Stimulated activated CD4-positive, alpha-beta T cell treated with anti-CD3 and anti-CD28 coated beads, TNF-alpha, amount 100 ng/mL, for 24 hours (primary cell): ENCODE measurements at places on chromosomes 13 and 19.

DNA sequence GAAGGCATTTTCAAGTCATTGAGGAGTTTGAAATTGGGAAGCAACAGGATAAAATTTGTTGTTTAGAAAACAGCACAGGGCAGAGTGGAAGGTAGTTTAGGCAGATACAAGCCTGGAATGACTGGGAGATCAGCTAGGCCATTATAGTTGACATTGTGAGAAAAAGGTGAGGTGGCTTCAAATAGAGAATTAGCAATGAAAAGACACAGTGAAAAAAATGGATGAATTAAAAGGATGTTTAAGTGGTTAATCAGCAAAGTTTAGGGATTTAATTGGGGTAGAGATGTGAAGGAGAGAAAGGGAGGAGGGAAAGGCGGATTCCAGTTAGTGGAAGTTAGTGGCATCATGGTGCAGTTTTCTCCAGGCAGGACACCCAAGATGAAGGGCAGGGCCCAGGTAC is 570.5 kb upstream of the GPC6 start:
- DNase-seq: no peak

DNA sequence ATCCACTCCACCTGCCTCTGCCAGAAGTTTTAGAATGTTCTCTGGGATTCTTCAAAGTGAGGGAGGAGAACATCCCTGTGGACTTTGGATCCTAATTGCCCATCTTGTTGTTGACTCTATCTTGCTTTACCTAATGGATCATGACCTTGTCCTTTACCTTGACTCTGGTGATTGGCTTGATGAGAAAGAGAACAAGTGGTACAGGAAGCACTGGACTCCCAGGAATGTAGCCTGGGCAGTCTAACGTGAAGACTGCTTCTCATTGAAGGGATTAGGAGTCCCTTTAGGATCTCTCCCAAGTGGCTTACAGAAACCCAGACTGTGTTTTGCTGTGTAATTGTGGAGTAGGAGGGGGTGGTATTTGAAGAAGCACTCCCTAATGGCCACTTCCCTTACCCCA is 63.9 kb downstream of the SLC10A2 start:
- no peak for DNase-seq

GRCh38 chr19:46718157-46718933 is 1.4 kb upstream of the PRKD2 start:
- DNase-seq: no peak

DNA sequence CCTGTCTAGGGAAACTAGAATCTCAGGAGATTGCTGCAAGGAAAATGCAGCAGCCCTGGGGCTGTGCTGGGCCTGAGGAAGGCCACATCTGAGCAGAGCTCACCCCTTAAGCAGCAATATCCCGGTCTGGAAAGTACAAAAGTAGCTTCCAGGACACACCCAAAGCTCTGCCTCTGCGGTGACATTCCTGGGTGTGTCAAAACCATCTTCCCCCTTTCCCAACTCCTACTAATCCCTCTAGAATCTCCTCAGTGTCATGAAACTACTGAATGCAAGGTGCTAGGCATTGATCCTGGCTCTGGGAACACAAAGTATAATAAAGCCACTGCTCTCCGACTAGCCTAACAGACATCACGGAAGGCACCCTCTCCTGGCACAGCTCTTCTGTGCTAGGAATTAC is 5.0 kb downstream of the PBX4 start:
- no peak for DNase-seq

- DNase-seq: no peak
Observed at GRCh38 chr13:99379856-99380801, 72.9 kb upstream of the GPR183 start.

- no peak for DNase-seq
Observed at GRCh38 chr13:110676595-110677587, 29.0 kb downstream of the CARS2 start.

- DNase-seq: no peak
Observed at GRCh38 chr13:113855931-113856715, 7.8 kb downstream of the GAS6 start.

DNA sequence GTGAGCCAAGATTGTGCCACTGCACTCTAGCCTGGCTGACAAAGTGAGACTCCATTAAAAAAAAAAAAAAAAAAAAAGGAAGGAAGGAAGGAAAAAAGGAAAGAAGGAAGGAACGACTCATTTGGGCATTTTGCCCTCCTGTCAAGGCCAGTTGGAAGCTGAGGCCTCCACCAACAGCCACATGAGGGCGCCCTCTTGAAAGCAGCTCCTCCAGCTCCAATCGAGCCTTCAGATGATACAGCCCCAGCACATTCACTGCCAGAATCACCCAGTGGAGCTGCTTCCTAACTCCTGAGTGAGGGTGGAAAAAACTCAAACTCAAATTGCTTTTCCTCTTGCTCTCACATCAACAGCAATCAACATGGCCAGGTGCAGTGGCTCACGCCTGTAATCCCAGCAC is 40.9 kb downstream of the GNG7 start:
- DNase-seq: no peak

DNA sequence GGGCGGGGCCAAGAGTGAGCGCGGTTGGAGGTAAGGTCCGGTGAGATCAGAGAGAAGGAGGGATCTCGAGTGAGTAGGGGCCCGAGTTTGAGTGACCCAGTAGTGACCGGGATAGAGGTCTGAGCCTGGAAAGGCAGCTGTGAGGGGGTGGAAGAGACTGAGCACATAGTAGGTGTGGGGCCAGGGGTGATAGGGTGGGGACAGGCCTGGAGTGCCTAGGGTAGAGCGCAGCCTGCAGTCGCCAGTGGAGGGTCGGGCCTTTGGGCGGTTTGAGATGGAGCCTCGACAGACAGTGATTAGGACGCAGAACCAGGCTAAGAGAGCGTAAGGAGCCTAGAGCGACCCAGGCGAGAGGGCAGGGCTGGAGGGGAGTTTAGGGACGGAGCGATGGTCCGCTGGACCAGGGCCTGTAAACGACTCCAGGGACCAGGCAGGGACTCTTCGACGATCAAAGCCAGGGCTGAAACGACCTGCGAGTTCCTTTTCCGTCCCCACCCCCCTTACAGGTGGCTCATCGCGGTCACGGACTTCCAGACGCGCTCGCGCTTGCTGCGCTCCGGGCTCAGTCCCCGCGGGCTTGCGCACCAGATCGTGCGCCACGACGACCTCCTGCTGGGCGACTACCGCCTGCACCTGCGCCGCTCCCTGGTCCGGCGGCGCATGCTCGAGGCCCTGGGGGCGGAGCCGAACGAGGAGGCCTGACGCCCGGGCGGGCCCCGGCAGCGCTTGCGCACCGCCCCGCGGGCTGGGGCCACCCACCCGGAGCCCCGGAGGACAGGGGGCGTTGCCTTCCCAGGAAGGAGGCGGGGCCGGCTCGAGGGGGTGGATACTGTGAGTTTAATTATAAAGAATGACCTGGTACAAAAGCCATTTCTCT is 9.4 kb downstream of the C19orf81 start:
- DNase-seq: peak; percentile 71

GRCh38 chr19:18070181-18070580 is 16.6 kb downstream of the IL12RB1 start:
- no peak for DNase-seq

DNA sequence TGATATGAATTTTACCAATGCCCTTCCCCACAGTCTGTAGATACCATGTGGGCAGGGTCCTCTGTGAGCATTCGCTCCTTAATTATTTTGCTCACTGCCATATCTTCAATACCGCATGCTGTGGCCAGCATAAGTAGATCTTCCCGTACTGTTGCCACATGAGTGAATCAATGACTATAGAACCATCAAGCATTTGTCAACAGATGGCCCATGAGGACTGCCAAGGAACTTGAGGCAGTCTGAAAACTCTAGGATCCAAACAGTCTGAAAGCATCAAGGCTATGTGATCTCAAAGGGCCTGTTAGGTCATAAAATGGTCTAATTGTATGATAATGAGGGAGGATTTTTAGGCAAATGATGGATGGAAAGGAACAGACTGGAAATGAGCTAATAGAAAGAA is 27.4 kb upstream of the GPR12 start:
- no peak for DNase-seq

DNA sequence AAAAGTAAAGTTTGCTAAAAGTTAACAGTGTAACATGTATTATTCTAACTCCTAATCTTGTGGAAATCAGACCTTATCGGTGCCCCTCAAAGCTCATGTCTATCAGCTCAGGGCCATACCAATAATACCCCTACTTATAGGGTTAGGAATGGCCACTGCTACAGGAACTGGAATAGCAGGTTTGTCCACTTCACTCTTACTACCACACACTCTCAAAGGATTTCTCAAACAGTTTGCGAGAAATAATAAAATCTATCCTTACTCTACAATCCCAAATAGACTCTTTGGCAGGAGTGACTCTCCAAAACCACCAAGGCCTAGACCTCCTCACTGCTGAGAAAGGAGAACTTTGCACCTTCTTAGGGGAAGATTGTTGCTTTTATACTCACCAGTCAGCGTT is 1677.7 kb downstream of the OLFM4 start:
- DNase-seq: no peak

DNA sequence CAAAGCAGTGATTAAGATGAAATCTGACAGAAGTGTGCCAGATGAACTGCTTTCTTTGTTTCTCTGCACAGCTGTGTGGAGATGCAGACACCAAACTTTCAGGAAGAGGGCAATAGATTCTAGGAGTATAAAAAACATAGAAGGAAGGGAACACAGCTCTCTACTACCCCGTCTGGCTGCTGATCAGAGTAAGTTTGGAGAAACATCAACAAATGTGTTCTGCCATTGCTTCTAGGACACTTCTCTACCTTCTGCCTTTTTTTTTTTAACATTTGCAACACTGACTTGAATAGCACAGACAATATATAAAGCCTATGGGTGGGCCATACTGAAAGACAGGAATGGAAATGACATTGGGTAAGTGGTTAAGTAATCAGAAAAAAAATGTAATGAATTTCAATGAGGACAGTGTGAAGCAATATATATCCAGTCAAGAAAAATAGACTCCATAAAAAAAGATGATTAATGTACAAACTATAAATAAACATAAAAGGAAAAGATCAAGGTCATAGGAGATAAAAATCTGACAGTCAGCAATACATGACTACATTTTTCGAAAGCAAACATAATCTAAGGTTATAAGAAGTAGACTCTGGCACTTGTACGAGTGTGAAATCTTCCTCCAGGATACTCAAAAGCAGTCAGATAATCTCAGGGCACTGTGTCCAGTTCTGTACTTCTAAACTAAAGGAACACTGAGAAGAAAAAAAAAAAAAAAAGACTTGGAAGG is 21.4 kb downstream of the NUFIP1 start:
- no peak for DNase-seq

GRCh38 chr13:41955605-41956004 is 5.3 kb downstream of the VWA8 start:
- DNase-seq: no peak

DNA sequence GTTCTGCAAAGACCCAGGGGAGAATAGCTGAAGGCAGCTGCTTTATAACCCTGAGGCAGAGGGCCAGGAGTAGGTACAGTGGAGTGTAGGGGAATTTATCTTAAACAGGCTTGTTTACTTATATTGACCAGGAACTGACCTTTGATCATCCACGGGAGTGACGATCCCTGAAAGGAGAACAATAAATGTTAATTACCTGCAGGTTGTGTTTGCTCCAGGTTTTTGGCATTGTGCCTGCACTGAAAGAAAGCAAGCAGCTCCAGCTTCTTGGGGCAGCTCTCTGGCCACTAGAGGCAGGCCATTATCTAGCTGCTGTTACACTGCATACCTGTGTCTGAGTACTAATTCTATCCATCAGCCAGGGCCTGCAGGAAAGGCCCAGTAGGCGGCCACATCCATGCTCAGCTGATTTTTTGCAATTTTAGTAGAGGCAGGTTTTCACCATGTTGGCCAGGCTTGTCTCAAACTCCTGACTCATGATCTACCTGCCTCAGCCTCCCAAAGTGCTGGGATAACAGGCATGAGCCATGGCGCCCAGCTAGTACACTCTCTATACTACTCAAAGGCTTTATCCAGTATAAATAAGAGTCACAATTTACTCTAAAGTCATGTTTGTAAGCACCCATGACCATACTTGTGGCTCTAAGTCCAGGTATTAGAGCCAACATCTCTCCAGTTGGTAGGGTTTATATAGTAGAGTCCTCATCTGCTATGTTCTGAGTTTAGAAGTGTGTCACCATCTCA is 8.5 kb upstream of the ZNF91 start:
- no peak for DNase-seq
